Gastroesophageal sphincter (tissue), 4 donors: ENCODE measurements at places on chromosomes 16 and 17. TPM values are rescaled to one million over a fixed set of nuclear protein-coding genes. Genes with fewer than 3 reads are reported as not detected.
A peak's percentile ranks its signal among the peaks of the same experiment; 100 is the strongest.

DNA sequence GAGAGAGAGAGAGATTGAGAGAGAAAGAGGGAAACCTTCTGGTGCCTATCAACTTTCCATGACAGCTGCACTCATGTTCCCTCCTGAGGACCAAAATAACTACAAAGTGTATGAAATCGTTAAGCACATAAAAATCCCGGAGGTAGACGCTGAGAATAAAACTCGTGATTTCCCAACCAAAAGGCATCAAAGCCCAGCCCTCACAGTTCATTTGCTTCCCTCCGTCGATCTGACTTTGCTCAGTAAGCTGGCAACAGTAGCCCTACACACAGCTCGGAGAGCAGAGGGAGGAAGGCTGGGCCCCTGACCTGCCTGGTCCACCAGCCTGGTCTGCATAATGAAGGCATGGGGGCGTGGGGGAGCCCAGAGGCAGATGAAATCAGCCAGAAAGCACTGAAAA is 273.9 kb upstream of the ZFHX3 start:
- ATAC-seq: no peak

- ATAC-seq: peak; percentile 78
These were observed 6.6 kb downstream of the ABI3 start for GRCh38 chr17:49216953-49217650.

DNA sequence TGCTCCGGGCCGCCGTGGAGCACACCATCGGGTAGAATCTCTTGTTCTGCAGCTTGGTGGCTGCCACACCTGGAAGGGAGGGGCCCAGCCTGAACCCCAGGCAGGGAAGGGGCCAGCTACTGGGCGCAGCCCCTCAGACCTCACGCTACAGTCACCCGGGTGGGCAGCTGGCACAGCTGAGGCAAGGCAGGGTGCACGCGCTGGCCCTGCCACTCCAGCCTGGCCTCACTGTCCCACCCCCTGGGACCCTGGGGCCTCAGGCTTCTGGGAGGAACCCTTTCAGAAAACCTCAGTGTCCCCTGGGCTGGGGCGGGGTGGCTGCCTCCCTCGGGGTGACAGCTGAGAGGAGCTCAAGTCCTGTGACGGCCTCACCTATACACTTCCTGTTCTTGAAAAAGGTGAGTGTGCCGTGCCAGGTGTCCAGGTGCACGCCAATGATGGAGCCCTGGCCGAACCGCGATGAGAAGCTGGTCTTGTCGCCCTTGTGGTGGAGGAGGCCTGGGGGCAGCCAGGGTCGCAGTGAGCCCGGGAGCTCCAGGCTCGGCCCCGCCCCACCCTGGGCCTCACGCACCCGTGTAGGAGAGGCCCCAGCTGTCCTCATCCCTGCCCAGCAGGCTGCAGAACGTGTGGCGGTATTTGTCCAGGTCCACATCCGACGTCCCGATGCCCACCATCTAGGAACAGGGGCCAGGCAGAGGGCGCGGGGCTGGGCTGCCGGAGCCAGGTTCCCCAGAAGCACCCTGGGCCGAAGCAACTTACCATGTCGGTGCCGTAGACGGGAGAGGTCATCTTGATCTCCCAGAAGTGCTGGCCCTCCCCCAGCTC is 4.7 kb upstream of the MRPS34 start:
- ATAC-seq: no peak

DNA sequence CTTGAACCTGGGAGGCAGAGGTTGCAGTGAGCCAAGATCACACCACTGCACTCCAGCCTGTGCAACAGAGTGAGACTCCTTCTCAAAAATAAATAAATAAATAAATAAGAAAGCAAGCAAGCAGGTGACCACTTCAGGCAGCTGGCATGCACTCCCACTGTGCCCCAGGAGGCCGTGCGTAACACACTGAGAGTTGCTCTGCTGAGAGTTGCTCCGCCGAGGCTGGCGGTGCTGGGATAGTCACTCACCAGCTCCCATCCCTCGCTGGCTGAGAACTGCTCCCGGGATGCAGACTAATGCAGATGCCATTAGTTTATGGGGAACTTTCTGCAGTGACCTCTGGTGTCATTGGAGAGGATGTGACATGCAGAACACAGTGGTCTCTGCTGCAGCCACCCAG is 105.7 kb upstream of the PLCG2 start:
- no peak for ATAC-seq

DNA sequence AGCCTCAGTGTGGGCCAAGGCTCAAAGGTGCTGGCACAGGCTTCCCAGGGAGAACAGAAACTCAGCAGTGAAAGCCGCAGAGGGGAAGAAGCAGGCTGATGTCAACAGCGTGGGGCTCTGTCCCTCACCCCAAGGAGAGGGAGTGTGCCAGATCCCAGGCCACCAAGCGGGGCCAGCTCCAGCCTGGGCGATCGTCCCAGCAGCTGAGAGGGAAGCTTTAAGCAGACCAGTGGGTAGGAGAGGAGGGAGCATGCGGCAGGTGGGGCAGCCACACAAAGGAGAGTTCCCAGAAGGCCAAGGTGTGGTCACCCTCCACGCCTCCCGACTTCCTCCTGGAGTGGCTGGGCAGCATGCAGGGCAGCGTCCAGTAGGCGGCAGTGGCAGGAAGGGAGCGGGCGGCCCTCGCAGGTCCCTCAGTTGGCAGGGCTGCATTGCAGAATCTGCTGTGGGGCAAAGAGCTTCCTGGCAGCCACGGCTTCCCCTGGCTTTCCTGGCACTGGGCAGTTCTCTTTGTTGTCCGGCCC is 6.0 kb downstream of the SYNGR2 start:
- peak; percentile 76 for ATAC-seq

The PIK3R5 gene
- 10.8 TPM for total RNA-seq

DNA sequence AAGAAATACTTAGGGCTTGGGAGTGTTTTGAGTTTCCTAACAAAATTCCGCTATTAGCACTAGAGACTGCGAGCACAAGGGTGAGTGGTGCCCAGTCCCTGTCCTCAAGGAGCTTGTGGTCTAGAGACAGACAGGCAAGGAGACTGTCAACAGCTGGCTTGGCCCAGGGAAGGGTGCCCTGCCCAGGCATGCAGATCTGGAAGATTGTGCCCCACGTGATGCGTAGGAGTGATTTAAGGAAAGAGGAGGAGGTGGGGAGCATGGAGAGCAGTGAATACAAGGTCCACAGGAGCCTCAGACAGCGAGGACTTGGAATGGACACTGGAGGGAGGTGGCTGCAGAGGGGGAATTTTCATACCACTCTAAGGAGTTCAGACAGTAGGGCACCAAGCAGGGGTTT is 25.0 kb downstream of the SCPEP1 start:
- no peak for ATAC-seq

GRCh38 chr16:11743308-11744074 is 834 bp upstream of the TXNDC11 start:
- peak; percentile 13 for ATAC-seq

The TMEM220 gene
- total RNA-seq: 18.3 TPM

The C16orf92 gene
- not detected for total RNA-seq

The GLYR1 gene
- 106 TPM for total RNA-seq

The GAST gene
- not detected for total RNA-seq

The KRTAP17-1 gene
- not detected for total RNA-seq

DNA sequence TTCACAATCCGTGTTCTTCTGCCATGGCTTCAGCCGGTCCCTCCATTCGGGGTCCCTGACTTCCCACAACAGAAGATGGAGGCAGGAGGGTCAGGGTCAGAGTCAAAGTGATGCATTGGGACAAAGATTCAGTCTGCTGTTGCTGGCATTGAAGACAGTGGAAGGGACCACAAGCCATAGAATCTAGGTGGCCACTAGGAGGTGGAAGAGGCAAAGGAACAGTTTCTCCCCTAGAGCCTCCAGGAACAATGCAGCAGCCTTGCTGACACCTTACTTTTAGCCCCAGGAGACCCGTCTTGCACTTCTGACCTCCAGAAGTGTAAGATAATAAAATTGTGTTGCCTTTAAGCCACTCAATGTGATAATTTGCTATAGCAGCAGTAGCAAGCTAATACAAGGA is 55.9 kb downstream of the MFSD11 start:
- no peak for ATAC-seq

The CDH11 gene
- 53.6 TPM for total RNA-seq

DNA sequence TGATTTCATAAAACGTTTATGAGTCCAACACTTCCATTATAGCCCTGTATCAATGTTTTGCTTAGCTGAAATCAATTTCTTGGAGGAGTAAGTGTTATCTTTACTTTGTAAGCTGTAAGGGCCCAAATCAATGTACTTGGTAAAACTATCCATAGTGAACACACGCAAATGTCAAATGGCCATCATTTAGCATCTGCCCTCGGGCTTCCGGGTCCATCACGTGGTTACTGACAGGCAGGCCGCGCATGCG is 687 bp upstream of the NARF start:
- ATAC-seq: no peak

- no peak for ATAC-seq
These were observed 25.5 kb upstream of the TBX4 start for GRCh38 chr17:61426482-61427304.

GRCh38 chr17:83079766-83080578 is 563 bp downstream of the METRNL start:
- ATAC-seq: peak; percentile 8

The SLC6A4 gene
- total RNA-seq: under 0.01 TPM

GRCh38 chr16:27701381-27701780 is 151.4 kb downstream of the KATNIP start:
- ATAC-seq: no peak

DNA sequence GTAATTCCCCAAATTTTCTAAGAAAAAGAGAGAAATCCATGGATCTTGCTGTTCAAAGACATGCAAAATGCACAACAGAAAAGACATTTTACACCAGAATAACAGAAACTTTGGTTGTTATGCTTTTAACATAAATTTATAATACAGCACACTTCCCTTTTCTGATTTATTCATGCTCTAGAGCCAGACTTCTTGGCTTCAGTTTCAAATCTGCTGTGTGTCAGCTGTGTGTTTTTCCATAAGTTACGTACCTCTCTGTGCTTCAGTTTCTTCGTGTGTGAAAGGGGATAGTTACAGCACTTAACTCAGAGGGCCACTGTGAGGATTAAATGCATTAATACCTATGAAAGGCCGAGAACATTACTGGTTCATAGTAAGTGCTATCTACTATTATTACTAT is 6.8 kb upstream of the CCL3L1 start:
- ATAC-seq: no peak

The HOXB4 gene
- 7.4 TPM for total RNA-seq

The PPL gene
- 75.9 TPM for total RNA-seq

DNA sequence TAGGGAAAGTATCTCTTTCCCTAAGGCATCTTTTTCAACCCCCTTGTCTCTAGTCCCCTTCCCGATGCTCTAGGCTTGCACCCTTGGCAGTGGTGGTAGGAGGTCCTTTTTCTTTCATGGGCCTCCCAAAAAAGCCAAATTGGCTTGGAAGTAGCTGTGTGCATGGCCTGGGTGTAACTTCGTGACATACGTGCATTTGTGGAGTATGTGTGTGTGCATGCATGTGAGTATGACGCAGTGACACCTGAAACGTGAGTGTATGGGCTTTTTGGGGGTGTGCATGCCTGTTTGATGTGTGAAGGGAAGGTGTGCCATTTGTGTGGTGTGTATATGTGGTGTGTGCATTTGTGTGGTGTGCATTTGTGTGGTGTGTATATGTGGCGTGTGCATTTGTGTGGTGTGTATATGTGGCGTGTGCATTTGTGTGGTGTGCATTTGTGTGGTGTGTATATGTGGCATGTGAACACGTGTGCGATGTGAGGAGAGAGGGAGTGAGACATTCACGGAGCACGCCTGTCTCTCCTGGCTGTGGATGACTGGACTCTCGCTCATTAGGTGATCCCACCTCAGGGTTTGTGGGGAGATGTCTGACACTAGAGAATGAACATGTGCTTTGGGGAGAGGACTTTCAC is 15.7 kb downstream of the IGFBP4 start:
- ATAC-seq: no peak

DNA sequence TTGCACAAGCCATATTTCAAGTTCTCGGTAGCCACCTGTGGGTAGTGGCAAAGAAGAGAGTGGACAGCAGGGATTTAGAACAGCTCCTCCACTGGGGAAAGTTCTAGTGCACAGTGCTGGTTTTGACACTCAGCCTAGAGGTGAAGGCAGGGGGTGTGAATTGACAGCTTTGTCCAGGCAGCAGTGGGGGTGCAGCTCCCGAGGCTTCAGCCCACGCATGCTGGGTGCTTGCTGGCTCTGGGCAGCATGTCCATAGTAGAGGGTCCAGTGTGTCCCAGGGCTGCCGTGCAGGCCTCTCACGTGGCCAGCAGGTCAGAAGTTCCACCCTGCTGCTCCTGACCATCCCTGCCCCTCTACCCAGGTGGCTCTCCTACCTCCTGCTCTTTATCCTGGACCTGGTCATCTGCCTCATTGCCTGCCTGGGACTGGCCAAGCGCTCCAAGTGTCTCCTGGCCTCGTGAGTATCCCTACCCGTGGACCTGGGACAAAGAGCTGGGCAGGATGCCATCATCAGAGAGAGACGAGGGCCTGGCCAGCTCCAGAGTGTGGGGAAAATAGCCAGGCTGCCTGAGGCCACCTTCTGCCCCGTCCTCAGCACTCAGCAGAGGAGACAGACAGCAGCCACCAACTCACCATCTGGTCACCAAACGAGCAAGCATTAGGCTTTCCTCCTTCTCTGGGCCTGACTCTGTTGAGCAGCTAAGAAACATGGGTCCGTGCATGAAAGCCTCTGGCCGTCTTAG is 29.8 kb downstream of the TTYH2 start:
- ATAC-seq: no peak

- no peak for ATAC-seq
These were observed 98.6 kb upstream of the RCVRN start for GRCh38 chr17:10003705-10004104.

- ATAC-seq: peak; percentile 39
These were observed 72.6 kb upstream of the METRNL start for GRCh38 chr17:83006515-83007455.

The TP53TG3 gene
- total RNA-seq: not detected

DNA sequence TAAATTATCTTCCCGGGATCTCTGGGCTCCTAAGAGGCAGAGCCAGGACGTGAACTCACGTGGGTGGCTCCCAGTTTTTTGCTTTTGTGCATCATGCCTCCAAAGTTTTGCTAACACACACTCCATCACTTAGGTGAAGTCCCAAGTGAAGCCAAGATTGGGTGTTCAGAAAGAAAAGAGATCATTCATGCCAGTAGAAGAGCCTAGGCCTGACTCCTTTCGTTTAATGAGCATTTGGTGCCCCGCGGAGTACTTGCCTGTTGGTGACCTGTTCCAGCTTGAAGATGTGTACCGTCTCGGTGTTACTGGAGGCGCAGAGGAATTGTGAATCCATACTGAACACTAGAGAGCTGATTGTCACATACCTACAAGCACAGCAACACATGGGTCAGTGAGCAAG is 24.1 kb downstream of the WIPI1 start:
- no peak for ATAC-seq

- ATAC-seq: no peak
These were observed 62.1 kb downstream of the AMFR start for GRCh38 chr16:56363181-56363716.

The NLK gene
- total RNA-seq: 14.3 TPM

The CCT6B gene
- 2.7 TPM for total RNA-seq

DNA sequence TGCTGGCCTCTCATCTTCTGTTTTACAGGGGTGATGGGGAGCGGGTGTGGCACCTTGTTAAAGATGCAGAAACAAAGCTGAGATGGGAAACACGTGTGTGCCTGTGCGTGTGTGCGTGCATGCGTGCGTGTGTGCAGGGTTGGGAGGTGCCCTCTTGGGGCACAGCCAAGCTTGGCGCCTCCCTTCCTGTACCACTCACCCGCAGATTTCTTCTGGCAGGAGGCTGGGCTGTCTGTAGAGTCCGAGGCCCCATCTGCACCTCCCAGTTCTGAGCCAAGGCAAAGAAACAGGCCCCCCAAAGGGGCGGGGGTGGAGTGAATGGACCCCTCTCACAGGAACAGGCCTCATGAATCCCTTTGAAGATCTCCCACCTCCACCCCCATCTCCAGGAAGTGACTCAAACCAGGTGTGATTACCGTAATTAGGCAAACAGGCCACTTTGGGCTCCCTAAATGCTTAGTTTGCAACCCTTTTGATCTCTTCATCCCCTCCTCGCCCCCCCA is 20.9 kb downstream of the TNS4 start:
- peak; percentile 32 for ATAC-seq

The HIGD1B gene
- total RNA-seq: 1.2 TPM
